ENCODE measurements at places on chromosomes 7 and 10.

GRCh38 chr10:33967606-33968120 is 633.2 kb upstream of the NRP1 start:
- no peak for DNase-seq

DNA sequence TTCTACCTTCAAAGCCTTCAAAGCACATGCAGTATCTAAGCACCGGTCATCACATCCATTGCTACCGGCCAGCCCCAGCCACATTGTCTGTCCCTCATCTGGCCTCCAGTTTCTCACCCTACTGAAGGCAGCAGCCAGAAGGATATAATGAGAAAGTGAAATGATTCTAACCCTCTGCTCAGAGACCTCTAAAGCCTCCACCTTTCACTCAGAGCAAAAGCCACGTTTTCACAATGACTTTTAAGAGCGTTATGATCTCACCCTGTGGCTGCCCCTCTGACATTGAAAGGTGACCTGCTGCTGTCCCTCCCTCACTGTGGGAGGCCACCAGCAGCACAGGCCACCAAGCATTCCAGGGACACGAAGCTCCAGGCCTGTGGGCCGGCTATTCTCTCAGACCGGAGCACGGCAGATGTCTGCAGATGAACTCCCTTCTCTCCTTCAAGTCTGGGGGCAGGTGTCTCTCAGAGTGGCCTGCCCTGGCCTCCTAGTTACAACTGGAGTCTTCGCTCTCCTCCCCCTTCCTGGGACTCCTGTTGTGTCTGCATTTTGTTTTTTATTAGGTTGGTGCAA is 94.9 kb upstream of the EEPD1 start:
- no peak for DNase-seq

GRCh38 chr7:66033471-66034385 is 41.9 kb upstream of the ASL start:
- DNase-seq: no peak

DNA sequence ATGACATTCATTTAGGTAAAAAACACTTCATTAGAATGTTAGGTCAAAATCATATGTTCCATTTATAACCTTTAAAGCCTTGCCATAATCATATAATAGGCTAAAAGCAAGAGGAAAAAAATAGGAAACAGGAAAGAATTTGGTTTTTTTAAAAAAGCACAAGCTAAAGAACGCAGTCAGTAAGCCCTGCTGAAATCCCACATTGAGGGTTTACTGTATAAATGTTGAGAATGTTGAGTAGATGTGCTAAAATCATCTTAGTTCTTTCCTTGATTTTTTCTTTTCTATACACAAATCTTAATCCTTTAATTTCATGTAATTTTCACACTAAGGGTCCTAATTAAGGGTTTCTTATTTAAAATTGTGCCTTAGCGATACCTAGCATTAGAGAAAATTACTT is 133.0 kb downstream of the TSPAN12 start:
- DNase-seq: no peak

DNA sequence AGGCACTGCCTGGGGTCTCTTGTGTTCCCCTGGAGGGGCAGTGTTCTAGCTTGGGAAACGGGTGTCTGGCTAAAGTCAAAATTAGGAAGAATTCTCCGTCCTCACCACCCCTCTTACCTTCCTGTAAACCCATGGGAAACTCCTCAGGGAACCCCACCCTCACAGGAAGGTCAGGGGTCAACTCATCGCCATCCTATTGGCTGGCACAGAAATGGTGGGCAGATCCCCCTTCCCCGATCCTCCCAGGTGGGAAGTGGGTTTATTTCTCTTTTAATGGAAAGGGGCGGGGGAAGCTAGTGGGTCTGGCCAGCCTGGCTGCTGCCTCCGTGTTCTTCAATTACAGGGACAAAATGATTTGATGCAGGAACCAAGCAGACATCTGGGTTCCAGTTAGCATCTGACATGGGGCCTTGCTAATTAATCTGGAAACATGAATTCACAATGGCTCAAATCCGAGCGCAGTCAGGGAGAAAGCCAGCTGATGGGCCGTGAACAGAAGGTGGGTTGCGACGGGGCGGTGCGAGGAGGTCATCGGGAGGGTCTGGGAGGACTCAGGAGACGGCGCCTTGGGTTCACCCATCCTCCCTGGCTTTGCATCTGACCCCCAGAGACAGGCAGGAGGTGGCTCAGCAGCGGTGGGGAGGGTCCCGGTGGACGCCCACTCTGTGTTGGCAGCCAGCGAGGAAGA is 66.6 kb downstream of the SLIT1 start:
- no peak for DNase-seq

DNA sequence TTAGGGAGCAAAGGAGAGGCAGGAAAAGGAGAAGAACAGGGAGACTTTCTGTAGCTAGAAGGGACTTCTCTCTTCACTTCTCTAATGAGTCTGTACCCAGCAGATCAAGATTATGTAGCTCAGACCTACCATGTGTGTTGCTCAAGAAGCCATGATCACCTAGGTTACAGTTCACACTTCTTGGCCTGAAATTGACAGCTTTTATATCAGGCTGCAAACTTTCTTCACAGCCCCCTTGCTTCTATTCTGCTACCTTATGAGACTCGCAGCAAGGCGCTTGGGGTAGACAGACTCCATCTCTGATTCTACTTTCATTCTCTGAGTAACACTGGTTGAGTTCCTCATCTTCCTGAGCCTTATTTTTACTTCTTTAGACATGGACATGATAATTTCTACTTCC is 19.6 kb upstream of the GIMAP2 start:
- no peak for DNase-seq

GRCh38 chr10:28774051-28774995 is 97.0 kb downstream of the BAMBI start:
- DNase-seq: no peak

GRCh38 chr7:157565981-157566630 is 229.3 kb downstream of the DNAJB6 start:
- no peak for DNase-seq

DNA sequence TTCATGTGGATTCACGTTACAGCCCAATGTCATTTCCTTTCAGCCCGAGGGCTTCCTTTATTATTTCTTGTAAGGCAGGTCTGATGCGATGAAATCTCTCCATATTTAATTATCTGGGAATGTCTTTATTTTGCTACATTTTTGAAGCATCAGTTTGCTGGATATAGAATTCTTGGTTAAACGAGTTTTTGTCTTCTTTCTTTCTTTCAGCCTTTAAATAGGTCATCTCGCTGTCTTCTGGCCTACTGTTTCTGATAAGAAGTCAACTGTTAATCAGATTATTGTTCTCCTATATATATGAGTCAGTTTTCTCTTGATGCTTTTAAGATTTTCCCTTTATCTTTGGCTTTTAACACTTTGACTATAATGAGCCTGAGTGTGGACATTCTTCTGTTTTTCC is 184.7 kb downstream of the TMEM178B start:
- no peak for DNase-seq

- DNase-seq: no peak
Observed at GRCh38 chr10:90642136-90642535, 215.7 kb downstream of the HTR7 start.

DNA sequence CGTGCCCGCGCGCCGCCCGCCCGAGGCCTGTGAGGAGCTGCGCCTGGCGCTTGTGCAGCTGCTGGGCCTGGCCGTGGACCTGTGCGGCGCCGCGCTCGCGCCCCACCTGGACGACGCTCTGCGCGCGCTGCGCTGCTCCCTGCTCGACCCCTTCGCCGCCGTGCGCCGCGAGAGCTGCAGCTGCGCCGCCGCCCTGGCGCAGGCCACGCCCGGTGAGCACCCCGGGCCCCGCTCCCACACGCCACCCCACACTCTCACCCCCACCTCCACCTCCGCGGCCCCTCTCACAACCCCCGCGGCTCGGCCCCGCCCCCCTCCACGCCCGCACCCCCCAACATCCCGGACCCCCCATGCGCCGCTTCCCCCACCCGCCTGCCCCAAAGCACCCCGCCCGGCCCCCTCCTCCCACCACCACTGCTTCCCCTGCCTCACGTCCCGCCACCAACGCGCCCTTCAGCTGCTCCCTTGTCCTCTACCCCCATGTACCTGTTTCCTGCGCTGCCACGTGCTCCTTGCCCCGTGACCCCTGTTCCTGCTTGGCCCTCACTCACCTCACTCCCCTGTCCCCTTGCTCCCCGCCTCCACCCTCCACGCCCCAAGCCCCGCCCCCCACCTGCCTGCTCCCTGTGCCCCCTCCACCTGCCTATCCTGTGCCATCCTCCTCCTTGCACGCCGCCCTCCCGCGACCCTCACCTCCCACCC is at the start of gene PRKAR1B:
Gene PRKAR1B, minus strand, starts transcription at position 178 of the 702 bp plus-strand sequence. CDS start 15,776 bp downstream, outside the sequence.
- DNase-seq: no peak

- DNase-seq: no peak
Observed at GRCh38 chr7:127848241-127848640, 183.0 kb downstream of the LRRC4 start.

- no peak for DNase-seq
Observed at GRCh38 chr7:132592936-132593335, 16.7 kb upstream of the PLXNA4 start.

- DNase-seq: no peak
Observed at GRCh38 chr10:78471326-78471722, 437.7 kb downstream of the RPS24 start.

DNA sequence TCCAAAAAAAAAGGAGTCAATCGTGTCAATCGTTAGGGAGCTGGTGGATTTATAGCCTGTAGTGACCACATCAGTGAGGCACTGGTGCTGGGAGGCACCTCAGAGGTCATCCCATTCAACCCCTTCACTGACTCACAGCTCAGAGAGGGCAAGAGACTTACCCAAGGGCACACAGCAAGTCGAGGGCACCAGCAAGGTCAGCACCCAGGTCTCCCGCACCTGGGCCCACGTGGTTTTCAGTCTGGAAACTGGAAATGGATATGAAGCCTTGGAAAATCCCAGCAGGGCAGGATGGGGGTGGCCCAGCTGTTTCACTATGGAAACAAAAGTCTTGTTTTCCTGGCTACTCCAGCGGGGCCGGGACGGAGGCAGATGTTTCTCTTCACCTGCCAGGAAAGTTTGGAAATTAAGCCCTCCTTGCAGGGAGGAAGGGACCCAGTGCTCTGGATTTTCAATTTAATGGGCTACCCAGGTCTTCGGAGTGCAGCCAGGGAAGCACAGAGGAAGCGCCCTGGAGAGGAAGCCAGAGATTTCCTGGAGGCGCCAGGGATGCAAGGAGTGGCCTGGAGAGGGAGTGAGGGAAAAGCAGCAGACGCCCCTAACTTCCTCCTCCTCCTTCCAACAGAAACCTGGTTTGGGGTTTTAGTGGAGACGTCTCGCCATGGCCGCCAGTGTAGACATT is 157.2 kb upstream of the TNRC18 start:
- no peak for DNase-seq

- DNase-seq: no peak
Observed at GRCh38 chr10:76879116-76879913, 758.3 kb downstream of the KCNMA1 start.

DNA sequence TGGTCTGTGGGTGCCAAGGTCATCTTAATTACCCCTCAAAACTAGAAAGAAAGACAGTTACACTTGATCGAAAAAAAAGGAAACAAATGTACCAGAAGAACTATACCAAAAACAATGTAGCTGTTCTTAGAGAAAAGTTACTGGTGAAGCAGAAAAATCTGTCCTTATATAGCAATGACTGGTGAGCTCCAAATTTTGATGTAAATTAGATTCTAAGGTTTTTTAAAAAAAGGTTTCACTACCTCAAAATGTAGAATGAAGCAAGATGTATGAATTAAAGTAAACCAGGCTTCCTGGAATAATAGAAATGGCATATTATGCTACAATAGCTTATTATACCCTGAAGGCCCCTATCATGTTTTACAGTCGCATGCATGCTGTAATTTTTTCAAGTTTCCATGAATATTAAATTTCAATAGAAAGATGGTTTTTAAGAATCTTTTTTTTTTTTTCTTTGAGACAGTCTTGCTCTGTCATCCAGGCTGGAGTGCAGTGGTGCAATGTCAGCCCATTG is 28.4 kb upstream of the FKBP9 start:
- no peak for DNase-seq

GRCh38 chr10:77970869-77971803 is 44.6 kb upstream of the DLG5 start:
- no peak for DNase-seq

- no peak for DNase-seq
Observed at GRCh38 chr7:6520163-6520981, 30.9 kb downstream of the GRID2IP start.

DNA sequence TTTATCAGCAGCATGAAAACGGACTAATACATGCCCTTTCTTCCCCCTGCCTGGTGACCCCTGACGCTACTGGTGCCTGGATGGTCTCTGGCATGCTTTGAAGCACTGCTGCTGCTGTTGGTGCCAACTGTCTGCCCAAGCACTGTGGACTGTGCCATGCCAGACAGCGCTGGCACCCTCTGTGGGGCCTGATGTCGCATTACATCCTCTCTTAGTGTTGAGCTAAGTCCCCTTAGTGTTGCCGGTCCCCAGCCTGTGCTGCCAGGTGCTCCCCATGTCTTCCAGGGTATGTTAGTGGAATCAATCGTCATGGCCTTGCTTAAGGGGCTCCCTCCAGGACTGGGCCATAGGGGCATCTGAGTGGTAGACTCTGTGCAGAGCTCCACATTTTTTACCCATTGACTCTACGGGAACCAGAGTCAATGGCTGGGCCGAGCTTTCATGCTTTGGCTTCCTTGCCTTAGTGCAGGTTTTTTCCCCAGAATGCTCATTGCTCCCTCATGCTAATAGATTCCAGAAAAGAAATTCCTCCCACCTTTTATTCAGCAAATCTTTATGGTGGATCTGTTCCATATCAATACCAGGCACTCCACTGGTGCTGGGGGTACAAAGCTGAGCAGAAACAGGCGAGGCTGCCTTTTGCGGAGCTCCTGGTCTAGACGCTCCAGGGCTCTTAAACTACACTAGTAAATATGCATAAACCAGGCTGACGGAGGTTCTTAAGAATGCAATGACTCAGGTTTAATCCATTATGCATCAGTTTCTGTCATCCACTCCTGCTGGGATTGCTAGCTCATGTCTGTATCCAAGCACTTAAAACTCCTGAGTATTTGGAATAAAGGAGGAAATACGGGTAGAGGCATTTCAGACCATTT is 21.8 kb upstream of the MRC1 start:
- no peak for DNase-seq

DNA sequence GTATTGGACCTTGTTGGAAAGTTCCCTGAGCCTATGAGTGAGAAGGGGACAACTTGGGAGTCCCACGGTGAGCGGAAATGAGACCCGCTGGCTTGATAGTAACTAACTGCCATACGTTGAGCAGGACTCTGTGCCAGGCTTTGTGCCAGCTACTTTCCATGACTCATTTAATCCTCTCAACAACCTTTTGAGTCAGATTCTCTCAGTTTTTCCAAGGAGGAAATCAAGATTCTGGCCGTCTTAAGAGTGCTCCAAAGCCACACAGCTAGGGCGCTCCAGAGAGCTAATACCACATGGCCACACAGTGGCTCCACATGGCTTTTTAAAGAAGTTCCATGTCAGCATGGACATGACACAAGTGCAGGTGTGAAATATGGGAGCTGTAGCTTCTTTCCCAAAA is 55.7 kb downstream of the NOD1 start:
- no peak for DNase-seq

GRCh38 chr10:119340893-119341458 is 133.6 kb downstream of the GRK5 start:
- DNase-seq: no peak

- no peak for DNase-seq
Observed at GRCh38 chr7:96605045-96605716, 104.5 kb downstream of the SEM1 start.

All from memory B cell (primary cell).